ENCODE measurements at places on chromosomes 1 and 21. TPM values are rescaled to one million over a fixed set of nuclear protein-coding genes. Genes with fewer than 3 reads are reported as not detected.
A peak's percentile ranks its signal among the peaks of the same experiment; 100 is the strongest.

- peak; percentile 69 for DNase-seq
Observed at GRCh38 chr21:26967062-26967913, at the start of gene ADAMTS5. ADAMTS5 (minus strand) TSS chr21:26967088; CDS start chr21:26966391, 697 bp downstream.

Gene DUSP23
- 67.3 TPM for total RNA-seq

- no peak for DNase-seq
Observed at GRCh38 chr1:216616425-216616824, 106.8 kb downstream of the ESRRG start.

Gene HSPB7
- 0.07 TPM for total RNA-seq

Gene VCAM1
- 55.5 TPM for total RNA-seq

DNA sequence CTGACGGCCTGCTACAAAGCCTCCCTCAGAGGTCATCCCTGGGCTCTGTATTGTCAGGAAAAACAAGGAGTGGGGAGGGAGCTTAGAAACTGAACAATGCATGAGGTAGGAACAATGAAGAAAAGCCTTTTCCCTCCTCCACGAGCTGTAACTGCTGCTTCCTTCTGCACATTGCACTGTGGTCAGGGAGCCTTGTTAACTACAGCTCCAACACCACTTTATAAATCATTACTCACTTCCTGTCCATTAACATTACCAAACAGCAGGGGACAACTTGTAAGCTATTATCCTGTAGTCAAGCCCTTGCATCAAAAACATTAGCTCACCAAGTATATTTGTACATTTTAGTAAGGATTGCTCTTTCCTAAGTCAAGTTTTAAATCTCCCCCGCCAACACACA is 336.0 kb upstream of the NR5A2 start:
- peak; percentile 77 for DNase-seq

DNA sequence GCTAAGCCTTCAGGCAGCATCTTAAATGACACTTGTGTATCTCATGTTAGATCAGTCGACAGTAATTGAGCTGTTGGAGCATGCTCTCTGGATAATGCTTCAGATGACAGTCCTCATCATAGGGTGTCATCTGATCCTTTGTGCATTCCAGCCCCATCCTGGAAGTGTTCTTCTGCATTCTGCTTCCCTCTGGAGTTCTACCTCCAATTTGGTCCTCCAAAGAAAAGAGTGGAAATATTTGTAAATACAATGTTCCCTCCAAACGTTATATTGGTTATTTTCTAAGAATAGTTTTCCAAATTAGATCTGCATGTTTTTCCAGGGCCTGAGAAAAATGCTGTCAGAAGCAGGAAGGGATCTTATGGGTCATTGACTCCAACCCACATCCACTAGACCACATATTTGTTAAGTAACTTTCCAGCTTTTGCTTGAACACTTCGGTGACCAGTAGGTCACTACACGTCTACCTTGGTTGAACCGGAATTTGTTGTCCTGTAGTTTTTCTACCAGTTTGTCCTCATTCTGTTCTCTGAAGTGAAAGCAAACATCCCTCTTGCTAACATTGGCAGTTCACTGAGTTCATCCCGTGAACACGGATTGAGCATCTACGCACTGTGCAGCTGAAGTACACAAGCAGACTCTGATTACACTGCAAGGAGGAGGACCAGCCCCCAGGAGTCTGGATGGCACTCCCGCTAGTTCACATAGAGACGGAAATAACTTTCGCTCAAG is 136.0 kb downstream of the TLR5 start:
- no peak for DNase-seq

GRCh38 chr21:43865540-43866259 is 677 bp downstream of the AGPAT3 start:
- DNase-seq = no peak

DNA sequence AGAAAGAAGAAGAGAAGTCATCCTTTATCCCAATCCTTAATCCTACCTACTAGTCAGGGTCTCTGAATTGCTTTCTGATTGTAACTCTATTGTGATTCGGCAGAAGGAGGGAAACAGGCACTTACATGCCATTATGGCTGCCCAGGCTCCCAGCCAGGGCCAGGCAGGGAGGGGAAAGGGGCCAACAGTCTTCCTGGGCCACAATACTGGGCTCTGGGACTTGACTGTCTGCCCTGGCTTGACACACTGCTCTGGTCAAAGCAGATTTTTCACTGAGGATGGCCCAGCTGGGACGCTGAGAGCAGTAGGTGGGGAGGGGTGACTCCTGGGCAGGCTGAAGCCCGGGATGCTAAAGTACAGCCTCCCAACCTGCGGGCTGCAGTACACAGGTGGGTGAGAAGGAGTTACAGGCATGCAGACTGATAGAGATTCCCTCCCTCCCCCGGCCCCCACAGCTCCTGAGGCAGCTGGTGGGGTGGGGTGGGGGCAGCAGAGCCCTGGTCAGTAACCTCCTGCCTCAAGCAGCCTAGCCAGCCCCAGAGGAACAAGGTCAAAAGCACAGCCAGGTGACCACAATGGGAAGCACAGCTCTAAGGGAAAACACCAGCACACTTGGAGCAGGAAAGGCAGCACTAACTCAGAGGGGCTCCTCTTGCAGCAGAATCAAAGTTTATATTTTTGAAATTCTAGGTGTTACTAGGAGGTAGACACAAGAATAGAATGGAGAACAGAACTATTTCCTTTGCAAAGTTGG is 25.3 kb downstream of the KCND3 start:
- DNase-seq = no peak

- DNase-seq = peak; percentile 1
Observed at GRCh38 chr1:82762829-82763532, 962.2 kb downstream of the ADGRL2 start.

DNA sequence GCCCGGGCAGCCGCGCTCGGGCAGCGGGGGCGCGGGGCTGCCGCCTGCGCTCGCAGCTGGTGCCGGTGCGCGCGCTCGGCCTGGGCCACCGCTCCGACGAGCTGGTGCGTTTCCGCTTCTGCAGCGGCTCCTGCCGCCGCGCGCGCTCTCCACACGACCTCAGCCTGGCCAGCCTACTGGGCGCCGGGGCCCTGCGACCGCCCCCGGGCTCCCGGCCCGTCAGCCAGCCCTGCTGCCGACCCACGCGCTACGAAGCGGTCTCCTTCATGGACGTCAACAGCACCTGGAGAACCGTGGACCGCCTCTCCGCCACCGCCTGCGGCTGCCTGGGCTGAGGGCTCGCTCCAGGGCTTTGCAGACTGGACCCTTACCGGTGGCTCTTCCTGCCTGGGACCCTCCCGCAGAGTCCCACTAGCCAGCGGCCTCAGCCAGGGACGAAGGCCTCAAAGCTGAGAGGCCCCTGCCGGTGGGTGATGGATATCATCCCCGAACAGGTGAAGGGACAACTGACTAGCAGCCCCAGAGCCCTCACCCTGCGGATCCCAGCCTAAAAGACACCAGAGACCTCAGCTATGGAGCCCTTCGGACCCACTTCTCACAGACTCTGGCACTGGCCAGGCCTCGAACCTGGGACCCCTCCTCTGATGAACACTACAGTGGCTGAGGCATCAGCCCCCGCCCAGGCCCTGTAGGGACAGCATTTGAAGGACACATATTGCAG is 3.0 kb downstream of the ARTN start:
- DNase-seq = no peak

DNA sequence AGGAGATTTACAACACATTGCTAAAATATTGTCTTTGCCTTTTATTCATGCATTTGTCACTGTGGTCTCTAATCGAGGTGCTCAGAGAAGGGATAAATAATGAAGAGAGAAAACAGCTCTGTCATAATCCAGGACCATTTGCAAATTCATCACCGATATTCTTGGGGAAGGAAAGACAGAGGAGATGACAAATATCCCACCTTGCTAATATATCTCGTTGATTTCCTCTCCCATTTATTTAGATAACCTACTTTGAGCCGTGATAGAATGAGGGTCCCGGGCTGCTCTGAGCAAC is 86.9 kb downstream of the PRDM16 start:
- no peak for DNase-seq

DNA sequence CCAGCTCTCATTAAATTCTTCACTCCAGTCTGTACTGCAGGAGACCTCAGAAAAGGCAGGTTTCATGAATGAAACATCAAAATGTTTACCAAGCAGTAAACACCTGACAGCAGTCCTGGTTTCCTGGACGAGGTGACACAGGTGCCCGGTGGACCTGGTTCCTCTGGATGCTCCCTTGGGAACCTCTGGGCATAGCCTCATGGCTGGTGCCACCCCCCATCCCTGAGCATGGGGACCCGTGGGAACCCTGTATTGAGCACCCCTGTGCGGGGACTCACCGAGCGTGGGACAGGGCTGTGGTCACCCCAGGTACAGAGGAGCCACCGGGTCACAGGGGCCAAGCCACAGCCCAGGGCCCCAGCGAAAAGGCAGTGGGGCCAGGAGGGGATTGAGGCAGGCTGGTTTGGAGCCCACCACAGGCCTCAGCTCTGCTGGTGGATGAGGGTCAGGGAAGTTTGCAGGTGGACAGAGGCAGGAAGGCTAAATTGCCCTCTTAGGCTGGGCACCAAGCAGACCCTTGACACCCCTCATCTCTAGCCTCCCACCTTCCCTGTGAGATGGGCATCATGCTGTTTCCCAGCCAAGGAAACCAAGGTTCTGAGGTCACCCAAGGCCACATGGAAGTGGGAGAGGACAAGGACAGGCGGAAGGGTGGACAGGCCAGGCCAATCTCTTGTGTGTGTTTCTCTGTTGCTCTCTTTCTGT is 158.4 kb downstream of the PTPRU start:
- DNase-seq = no peak

DNA sequence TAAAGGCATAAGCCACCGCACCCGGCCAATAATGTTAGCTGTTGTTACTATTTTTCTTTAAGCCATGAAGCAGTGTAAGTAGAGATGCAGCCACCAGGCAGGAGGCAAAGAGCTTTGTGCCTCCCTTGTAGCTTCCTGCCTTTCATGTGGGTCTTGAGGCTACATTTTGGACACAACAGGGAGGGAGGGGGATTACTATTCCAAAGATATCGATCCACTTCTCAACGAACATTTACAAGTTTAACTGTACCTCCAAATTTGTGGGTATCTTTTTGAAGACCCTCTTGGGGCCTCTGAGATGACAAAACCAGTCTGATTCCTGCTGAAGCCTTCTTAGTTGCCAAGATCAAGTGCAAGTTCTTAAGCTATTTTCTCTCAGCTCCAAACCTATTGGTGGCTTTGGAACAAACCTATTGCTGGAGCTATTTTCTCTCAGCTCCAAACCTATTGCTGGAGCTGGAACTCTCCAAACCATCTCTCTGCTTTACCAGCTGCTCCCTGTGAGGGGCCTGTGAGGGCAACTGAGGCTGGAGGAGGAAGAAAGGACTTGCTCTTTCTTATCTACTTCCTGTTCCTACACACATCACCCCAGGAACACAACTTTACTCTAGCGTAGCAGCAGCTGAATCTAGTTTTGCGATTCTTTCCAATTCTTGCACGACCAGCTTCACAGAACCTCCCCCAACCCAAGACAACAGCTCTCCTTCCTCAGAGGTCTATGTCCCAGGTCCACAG is 16.1 kb upstream of the RCAN3 start:
- DNase-seq = no peak

- no peak for DNase-seq
Observed at GRCh38 chr1:22122273-22123070, 20.4 kb downstream of the WNT4 start.

- no peak for DNase-seq
Observed at GRCh38 chr1:34642679-34643078, 112.2 kb upstream of the GJB5 start.

- no peak for DNase-seq
Observed at GRCh38 chr1:233664253-233664652, 50.3 kb downstream of the KCNK1 start.

DNA sequence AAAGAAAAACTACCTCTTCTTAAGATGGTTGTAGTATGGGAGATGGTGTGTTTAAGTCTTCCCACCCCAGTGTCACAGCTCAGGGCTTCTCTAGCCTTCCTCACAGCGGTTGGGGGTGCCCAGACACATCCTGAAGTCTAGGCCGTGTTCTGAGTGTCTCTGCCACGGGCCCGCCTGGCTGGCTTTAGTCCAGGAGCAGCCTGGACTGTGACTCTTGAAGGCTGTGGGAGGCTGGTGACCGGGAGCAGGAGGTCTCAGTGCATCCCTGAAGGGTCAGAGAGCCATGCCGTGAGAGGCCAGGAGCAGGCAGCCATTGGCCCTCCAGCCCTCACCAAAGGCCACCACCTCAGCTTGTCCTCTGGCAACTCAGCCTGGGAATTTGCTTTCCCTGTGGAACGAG is 4.5 kb downstream of the EPHX1 start:
- DNase-seq = no peak

GRCh38 chr21:37525810-37526209 is 159.2 kb downstream of the DYRK1A start:
- no peak for DNase-seq

Gene LCE6A
- total RNA-seq = not detected

DNA sequence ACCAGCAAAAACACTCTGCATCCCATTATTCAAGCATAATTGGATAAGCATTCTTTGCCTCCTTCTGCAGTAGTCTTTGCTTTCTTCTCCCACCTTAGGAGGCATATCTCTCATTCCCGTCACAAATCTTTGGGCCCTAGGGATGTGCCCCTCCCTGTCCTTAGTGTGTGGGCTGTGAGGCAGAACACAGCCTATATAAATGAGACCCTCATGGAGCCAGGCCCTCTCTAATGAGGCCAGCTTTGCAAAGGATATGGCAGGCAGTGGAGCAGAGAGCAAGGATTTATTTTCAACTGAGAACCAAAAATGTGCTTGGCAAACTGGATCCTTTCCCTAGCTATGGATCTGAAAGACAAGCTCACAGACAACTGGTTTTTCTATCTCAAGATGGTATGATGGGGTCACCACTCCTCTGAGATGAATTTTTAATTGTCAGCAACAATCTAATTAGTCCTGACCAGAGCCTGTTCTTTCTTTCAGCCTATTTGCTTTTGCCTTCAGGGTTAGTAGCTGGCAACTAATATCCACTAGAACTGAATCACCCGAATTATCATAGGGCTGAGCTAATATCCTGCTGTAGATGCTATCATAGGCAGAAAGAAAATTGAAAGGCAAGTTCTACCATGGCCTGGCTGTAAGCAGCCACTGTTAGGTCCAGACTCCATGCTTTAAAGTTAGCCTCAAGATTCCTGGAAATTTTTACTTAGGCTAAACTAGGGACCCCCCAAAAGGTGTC is 134.2 kb downstream of the SYT2 start:
- DNase-seq = no peak

- no peak for DNase-seq
Observed at GRCh38 chr1:235342039-235342438, 13.7 kb downstream of the GGPS1 start.

DNA sequence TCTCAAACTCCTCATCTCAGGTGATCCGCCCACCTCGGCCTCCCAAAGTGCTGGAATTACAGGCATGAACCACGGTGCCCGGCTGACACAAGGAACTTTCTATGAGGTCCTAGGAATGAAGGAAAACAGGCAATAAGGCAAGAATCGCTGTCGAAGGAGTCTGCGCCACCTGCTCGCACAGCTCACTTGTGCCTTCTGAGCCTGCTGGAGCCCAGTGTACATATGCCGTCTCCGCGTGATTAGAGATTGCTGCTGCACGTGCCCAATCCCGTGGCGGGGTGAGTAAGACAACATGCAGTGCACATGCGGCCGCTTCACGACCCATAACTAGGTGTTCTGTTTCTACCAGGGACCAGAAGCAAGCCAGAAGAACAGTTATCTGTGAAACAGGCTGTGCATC is 24.3 kb downstream of the H3-3A start:
- DNase-seq = no peak

DNA sequence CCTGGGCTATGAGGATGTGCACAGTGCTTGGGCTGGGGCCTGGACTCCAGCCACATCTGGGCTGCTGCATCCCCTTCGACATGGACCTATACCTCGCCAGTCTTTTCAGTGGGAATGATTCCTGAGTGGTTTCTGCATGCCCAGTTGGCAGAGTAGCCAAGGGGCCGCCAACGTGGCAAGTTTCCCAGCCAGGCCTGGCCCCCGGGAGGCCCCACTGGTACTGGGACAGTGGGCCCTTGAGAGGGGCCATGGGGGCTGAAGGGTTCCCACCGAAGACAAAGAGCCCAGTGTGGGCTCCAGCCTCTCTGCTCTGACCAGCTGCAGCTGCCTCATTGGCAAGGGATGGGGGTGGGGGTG is 15.4 kb downstream of the RAP1GAP start:
- DNase-seq = no peak
